ENCODE measurements at places on chromosomes 1 and 21. TPM values are rescaled to one million over a fixed set of nuclear protein-coding genes. Genes with fewer than 3 reads are reported as not detected.

The CACHD1 gene
- total RNA-seq: 4.9 TPM

The ZNF593OS gene
- not detected for total RNA-seq

The CLIC6 gene
- total RNA-seq: 6.8 TPM

The MAGOH gene
- total RNA-seq: 24.0 TPM

The TCHH gene
- not detected for total RNA-seq

The AMY2A gene
- not detected for total RNA-seq

The RNU1-3 gene
- 4,572 TPM for total RNA-seq

The IL20 gene
- total RNA-seq: not detected

The RBM15 gene
- 14.7 TPM for total RNA-seq

The CHIT1 gene
- 0.51 TPM for total RNA-seq

The KRTAP12-2 gene
- total RNA-seq: not detected

The BSND gene
- not detected for total RNA-seq

The USH2A gene
- total RNA-seq: 1.3 TPM

The AIM2 gene
- total RNA-seq: 0.51 TPM

The C4BPA gene
- not detected for total RNA-seq

The BRINP3 gene
- total RNA-seq: not detected

The NIBAN1 gene
- 354 TPM for total RNA-seq

The FRRS1 gene
- 2.8 TPM for total RNA-seq

The GPR157 gene
- total RNA-seq: 49.0 TPM

All from Right ventricle myocardium inferior (tissue), 1 donor.